ENCODE measurements at places on chromosomes 12 and 14. TPM values are rescaled to one million over a fixed set of nuclear protein-coding genes. Genes with fewer than 3 reads are reported as not detected.

ASCL1 gene
- 0.20 TPM for total RNA-seq

SIRT4 gene
- total RNA-seq = 1.5 TPM

PALS1 gene
- 8.2 TPM for total RNA-seq

CIROP gene
- not detected for total RNA-seq

PLCZ1 gene
- total RNA-seq = not detected

IL22 gene
- not detected for total RNA-seq

KERA gene
- not detected for total RNA-seq

ARHGAP9 gene
- total RNA-seq = 0.60 TPM

KRT73 gene
- not detected for total RNA-seq

CERS5 gene
- 12.9 TPM for total RNA-seq

TRHDE gene
- 8.1 TPM for total RNA-seq

ALKBH2 gene
- total RNA-seq = 6.2 TPM

HOXC11 gene
- not detected for total RNA-seq

PLA2G1B gene
- total RNA-seq = 5,234 TPM

OLR1 gene
- 34.3 TPM for total RNA-seq
